ENCODE measurements at places on chromosomes 7 and 10.

GRCh38 chr7:33845991-33846509 is 59.3 kb upstream of the BMPER start:
- DNase-seq: no peak

- no peak for DNase-seq
Measured at GRCh38 chr10:63383141-63383540, 82.6 kb downstream of the JMJD1C start.

GRCh38 chr7:102967798-102968197 is 55.0 kb downstream of the LRRC17 start:
- no peak for DNase-seq

DNA sequence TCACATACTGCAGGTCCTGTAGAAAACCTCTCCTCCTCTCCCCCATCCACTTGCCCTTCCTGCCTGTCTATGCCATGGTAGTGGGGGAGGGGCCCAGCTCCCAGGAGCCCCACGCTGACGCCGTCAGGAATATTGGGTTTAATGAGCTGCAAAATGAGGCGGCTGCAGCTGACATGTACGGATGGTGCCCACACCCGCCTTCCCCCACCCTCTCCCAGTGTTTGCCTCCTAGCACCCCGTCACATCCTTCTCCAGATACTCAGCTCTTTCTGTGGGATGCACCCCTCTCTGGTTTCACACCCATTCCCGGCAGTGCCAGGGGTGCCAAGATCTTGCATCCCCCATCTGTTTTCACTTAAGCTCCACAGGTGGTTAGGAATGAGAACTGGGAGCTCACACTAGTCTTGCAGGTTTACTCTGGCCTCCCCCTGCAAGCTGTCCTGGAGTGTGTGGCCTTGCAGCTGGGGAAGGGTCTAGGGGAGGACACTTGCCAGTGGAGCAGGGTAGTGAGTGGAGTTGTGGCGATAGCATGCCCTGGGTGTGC is 26.1 kb downstream of the GBX1 start:
- DNase-seq: no peak

DNA sequence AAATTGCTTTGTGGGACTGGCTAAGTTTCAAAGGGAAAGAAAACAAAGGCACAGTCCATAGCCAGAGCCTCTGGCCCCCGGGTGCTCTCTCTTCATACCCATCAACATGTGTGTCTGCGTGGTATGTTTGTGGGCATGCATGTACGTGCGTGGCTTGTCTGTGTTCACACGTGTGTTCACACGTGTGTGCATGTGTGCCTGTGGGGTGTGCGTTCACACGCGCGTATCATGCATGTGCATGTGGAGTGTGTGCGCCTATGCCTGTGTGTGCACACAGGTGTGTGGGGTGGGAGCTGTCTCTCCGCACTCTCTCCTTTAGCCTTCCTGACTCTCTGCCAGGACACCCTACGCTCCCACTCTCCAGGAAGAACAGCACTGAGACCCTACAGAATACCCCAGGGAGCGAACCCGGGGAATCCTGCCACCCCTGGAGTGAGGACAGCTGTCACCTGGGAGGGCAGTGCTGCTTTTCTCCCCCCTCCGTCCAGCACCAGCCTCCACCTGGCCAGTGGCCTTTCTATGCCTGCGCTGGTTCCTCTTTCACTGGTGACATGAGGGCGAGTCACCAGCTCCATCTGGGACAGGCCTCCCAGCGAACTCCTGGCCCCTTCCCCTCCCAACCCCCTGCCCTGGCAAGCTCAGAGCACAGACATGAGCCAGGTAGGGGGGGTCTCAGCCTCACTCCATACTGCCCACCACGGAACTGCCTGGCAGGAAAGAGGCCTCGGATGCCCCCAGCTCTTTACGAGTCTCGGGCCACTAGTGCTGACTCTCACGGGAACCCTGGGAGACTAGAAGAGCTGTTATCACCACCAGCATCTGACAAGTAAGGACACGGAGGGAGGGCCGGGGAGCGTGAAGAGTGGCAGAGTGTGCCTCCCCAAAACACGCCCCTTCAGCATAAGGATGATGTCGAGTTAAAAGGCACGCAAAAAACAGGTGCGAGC is 16.5 kb downstream of the WDR86 start:
- DNase-seq: no peak

DNA sequence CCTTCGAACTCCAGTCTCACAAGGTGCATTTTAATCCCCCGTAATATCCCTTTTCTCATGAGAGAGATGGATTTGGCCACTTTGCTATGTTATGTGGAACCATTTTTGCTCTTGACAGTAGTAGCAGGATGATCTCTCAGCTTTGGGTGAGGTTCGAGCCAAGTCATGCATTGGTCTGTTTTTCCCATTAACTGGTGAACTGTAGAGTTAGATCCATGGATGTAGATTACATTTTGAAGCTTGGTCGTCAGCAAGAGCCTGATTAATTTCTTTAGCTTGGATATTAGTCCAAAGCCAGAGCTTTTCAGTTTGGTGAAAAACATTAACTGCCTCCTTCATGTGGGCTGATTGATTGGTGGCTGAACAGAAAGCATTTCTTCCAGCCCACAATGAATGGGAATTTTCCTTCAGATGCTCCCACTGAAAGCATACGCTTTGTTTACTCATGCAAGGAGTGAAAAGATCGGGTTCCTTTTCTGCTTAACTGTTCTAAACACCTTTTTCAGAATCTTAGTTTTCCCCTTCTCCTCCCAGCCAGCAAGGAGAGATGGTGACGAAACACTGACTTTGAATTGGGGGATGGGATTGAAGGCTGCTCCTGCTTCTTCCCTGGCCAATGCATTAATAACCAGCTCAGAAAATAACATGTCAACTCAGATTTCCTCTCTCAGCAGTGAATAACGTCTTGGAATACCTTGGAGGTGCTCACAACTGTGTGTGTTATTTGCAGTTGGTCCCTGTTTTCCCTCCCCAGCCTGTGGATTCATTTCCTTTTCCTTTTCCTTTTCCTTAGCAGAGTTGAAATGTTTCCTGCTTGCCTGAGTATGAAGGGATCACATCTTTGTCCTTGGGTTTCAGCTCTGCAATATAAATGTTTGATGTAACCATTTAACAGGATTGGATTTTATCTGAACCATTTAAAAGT is 351.8 kb upstream of the FZD8 start:
- DNase-seq: no peak

DNA sequence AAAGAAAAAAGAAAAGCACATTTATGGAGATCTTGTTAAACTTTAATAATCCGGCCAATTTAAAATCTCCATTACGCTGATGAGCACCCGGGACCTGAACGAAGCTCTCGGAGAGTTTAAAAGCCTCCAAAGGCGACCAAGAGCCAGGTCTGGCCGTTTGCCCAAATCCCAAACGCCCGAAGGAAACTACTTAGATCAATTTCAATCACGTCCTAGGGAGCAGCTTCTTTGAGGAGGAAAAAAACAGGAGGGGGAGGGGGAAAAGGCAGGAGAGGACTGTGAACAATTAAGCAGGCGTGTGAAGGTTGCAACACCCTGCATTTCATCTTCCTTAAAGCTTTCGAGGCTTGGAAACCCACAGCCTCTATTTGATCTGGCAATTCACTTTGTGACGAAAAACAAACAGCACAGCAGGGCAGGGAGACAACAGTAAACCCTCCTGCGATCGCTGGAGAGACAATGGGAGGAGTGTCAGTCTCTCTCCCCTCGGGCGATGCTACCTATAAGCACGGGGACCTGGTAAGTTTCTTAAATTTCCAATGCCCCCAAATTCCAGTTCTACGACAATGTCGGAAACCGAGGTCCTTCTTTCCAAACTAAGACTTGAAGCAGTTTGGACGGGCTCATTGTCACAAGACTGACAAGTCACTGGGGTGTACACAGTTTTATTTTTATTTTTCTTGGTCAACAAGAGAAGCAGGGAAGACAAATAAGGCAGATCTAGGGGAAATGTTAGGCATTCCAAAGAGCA is 1.2 kb downstream of the KLF6 start:
- no peak for DNase-seq

- DNase-seq: no peak
Measured at GRCh38 chr7:67716729-67717128, 720.1 kb downstream of the TYW1 start.

DNA sequence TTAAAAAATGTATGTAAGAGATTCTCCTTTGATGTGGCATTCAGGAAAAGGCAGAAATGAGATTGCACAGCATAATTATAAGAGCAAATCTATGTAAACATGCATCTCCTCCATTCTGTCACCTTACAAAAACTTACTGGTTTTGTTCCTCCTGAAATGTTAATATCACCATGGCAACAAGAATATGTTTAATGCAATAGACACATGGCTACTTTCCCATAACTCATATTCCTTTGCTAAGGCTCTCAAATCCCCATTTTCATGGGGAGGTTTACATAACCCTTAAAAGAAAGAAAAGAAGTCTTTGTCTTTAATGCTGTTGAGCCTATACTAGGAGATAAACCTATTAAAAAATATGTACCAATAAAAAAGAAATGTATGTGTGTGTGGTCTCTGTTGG is 136.2 kb downstream of the ANK3 start:
- no peak for DNase-seq

DNA sequence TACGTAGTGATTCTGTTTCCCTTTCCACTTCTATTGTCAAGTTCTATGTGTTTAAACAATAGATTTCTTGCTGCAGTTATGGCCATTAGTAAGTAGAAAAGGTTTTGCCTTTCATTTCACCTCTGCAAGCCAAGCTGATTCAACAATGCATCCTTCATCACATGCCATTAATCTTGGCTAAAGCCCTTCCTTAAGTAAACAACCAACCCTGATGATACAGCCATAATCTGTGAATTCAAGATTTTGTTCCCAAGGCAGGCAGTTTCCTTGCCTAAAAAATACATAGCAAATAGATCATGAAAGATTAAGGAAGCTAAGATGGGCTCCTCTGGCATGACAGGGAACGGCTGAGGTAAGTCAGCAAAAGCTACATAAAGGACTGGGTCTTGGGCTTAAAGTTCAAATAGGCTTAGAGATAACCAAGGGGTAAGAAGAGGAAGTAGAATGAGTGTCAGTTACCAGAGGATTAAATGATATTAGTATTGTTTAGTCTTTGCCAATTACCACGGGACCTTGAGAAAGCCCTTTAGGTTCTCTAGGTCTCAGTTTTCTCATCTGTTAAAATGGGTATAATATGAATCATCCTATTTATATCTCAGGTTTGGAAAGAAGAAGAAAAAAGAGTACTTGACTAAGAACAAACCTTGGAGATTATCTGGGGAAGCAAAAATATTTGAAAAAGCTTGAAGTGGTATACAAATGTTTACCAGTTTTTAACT is 35.9 kb upstream of the ANK3 start:
- no peak for DNase-seq

- no peak for DNase-seq
Measured at GRCh38 chr10:48983648-48984351, 44.2 kb upstream of the LRRC18 start.

- DNase-seq: no peak
Measured at GRCh38 chr7:157794746-157795065, 457.9 kb downstream of the DNAJB6 start.

DNA sequence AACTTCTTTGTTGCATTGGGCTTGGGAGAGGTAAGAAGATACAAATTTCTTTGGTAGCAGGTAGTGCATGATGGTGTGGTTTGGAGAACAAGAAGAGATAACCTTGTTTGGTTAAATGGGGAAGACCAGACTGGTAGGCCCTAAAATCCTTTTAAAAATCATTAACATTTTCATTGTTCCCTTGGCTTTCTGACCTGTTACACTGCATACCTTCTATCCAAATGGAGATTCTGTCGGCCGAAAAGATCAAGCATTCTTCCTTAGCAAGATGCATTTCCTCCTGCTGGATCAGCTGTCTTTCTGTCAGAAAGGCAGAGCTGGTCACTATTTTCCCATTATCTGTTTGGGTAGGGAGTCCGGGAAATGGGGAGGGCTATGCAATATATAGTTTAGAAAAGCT is 33.7 kb downstream of the AGK start:
- DNase-seq: no peak

DNA sequence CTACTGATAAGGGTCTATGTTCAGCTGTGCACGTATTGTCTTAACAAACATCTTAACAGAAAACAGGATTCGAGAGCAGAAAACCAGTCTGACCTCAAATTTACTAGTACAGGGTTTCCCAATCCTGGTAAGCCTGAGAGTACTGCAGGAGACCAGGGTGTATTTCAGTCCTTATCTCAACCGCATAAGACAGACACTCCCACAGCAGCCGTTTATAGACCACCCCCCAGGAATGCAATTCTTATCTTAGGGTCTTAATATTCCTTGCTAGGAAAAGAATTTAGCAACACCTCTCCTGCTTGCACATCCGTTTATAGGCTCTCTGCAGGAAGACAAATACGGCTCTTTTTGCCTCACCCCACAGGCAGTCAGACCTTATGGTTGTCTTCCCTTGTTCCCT is 277.3 kb downstream of the SDK1 start:
- DNase-seq: no peak

DNA sequence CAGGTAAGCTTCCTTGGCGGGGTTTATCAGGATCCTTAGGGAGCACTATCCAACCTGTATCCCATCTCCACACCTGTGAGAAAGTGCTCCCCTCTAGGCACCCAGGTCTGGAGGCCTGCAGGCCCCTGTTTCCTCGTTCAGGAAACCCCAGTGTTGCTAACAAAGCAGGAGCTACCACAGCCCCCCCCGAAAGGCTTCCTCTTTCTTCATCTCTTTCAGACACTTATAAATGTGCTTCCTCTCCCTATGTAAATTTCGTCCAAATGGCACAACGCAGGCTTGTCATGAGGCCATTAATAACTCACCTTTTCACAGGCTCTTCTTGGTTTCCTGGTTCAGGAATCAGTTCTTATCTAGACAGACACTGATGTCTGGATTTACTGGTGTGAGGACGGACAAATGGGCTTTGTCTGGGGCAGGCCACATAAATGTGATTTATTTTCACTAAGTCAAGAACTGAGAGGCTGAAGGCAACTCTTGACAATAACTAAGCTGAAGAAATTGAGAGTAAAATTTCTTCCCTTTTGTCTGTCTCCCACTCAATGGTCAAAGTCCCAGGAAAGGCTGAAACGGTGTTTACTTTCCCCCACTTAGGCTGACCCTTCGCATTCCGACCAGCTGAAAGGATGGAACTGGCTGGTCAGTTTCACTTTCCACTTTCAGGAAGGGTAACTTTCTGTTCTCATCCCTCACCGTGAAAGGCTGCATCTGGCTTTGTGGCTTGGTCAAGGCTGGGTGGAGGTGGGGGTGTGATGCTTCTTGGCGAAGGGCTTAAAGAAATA is 46.8 kb downstream of the PIK3AP1 start:
- no peak for DNase-seq

GRCh38 chr10:97298223-97298571 is 5.8 kb upstream of the ARHGAP19 start:
- no peak for DNase-seq

DNA sequence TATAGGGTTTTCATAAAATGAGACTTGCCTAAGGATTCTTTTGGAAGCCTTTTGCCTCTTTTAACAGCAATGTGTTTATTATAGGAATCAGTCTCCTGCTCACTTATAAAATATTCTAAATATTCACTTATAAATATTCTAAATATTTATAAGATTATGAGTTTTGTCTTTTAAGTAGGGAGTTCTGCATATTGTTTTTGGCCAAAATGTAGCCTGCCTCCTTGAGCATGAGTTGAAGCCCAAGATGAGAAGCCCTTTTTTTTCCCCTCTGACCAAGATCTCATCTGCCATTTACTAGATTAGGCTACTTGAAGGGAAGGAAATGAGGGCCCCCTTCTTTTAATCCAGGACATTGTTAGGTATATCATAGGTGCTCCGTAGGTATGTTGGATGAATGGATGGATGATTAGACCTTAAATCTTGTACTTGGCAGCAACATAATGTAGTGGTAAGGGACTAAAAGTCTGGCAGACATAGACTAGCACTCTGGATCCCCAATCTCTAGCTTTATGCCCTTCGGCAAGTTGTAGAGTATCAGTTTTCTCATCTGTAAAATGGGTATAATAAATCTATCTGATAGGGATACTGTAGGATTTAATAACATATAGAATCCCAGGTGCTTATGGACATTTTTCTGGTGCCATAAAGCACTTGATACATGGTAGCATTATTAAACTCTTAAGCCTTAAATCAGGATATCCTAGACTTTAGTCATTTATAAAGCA is 59.1 kb downstream of the ARID5B start:
- DNase-seq: no peak

Data from T follicular helper cell (primary cell).